Occipital lobe (tissue), 3 donors: ENCODE measurements at places on chromosomes 1 and 21.

DNA sequence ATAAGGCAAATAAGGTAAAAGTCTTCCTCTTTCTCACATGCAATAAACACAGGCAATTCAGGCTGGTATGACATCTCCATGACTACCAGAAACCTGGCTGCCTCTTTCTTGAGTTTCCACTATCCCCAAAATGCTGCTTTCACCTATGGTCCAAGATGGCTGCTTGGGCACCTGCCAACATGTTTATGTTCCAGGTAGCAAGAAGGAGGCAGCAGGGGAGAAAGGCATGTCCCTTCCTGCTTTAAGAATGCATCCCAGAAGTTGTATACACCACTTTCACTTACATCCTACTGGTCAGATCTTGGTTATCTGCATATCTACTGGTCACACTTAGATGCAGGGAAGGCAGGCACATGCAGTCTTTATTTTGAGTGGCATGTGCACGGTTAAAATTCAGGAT is 19.4 kb upstream of the ACOT11 start:
- DNase-seq = no peak

DNA sequence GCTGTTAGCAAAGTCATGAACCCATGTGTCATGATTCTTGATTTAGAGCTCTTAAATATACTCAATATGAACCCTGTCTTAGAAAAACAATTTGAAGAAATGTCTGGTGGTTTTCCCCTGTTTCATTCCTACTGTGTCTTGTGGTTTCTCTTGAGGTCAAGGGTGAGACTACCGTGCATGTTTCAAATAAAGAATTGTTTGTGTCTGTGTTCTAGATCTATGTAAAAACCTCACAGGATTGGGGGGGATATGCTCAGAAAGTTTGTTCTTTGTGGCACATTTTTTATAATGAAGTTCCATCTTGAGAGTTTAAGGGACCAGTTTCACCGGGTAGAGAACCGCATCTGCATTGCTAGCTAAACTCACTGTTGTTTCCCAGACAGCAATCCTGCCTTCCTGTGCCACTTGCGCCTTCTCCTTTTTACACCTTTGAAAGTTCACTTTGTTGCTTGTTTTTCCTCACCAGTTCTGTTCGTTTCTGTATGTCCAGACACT is 30.9 kb upstream of the CACYBP start:
- no peak for DNase-seq

DNA sequence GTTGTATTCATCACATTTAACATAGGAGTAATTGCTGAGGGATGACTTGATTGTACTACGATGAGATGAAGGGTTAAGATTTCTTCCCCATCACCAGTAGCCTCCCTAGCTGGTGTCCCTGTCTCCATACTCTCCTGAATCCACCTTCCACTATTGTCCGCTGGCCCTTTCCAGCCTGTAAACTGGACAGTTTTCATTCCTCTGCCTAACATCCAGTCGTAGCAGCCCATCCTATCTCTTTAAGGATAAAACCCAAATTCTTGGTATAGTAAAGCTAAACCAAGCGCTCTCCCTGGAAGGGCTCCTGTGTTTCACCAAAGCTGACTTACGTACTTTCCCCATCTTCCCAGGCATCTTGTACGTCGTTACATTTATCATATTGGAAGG is 670 bp downstream of the COX20 start:
- DNase-seq = no peak

DNA sequence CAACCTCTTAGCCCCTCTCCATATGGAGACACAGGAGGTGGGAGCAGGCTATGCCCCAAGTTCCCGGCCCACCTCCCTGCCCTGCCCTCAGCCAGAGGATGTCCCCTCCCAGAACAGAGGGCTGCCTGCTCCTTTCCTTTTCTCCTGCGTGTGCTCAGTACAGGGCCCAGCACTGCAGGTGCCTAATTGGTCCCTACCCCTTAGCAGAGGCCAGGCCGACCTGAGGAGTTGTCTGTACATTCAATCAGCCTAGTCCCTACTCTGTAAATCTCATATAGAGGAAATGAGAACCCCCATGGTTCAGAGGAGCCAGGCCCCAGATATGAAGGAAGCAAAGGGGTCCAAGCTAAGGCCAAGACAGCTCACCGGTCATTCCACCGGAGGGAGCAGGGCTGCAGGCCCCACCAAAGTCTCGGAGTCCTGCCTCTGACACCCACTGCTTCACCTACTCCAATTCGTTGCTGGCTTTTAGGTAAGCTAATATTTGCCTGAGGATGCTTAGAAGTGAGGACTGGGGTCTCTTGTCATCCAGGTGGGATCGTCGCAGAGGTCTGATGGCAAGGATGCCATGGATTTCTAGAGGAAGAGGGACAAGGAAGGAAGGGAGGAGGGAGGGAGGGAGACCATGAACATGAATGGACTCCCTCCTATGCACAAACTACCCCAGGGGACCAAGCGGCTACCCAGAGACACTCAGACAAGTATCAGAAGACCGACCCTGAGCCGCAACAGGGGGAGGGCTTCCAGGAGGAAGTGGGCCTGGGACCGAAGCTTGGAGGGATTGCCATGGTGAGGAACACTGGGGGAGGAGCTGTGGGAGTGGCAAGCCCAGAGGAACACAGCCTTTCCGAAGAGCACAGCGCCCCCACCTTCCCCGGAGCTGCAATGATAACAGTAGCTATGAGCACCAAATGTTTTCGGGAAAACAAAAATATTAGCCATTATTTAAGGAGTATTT is 30.4 kb upstream of the FOXO6 start:
- DNase-seq = no peak
